ENCODE measurements at places on chromosomes 4 and X. TPM values are rescaled to one million over a fixed set of nuclear protein-coding genes. Genes with fewer than 3 reads are reported as not detected.

Gene RCHY1
- 32.9 TPM for total RNA-seq

Gene UGT2B10
- not detected for total RNA-seq

DNA sequence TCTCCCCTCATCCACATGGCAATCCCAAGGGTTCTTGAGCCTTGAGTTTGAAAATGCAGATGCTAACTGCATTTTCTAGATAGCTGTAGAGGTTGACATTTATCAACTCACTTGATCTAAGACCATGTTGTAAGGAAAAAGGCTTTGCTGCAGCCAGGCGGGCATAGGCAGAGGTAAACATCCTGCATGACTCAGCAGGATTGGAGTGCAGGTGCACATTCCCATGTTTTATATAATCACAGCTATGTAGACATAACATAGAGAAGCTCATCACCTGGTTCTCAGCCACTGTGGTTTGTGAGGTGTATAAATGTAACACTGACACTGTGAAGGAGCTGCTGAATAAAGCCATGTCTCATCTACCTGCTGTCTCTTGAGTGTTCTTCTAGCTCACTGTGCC lies 62.3 kb upstream of the PDE5A start:
- no peaks in the 10 kb centered on the region for H3K36me3 ChIP-seq
- no peak overlapping the region for H3K27ac ChIP-seq
- H3K4me3 ChIP-seq = no peak overlapping the region
- H3K4me1 ChIP-seq = no peaks in the 10 kb centered on the region

DNA sequence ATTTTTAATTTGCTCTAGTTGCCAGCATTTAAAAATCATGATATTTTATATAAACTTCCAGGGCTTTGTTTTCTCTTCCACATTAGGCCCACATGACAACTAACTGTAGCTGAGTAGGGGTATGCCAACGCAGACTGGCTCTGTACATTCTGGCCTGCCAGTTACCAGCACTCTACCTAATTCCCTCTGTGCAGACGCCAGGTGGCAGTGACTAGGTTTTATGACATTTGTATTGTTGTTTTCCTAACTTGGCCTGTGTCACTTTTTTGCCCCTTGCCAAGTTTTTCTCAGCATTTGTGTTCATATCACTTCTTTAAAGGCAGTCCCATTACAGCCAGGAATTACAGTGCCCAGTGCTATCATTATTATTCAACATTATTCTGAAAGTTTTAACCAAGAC lies 347.5 kb downstream of the NKX6-1 start:
- no peak overlapping the region for H3K27ac ChIP-seq
- H3K36me3 ChIP-seq = no peaks in the 10 kb centered on the region
- no peak overlapping the region for H3K4me3 ChIP-seq
- DNase-seq = no peak
- peaks cover 2% of the 10 kb centered on the region for H3K4me1 ChIP-seq

GRCh38 chrX:42732506-42732905 lies 45.5 kb downstream of the PPP1R2C start:
- no peaks in the 10 kb centered on the region for H3K4me1 ChIP-seq
- H3K27me3 ChIP-seq = no peaks in the 10 kb centered on the region
- no peaks in the 10 kb centered on the region for H3K36me3 ChIP-seq
- H3K4me3 ChIP-seq = no peak overlapping the region

DNA sequence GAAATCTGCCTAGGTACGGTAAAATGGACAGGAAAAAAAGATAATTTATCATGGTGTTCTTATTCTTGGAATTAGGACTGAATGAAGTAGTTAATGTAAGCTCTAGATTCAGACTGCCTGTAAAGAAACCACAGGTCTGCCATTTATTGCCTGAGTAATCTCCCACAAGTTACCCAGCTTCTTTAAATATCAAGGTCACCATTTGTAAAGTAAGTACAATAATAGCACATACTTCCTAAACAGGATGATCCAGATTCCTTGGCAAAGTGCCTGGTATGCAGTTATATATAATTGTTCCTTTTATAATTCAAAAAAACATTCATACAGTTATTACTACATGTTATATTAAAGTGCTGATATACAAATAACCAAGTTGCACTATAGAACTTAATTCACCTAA lies 368.6 kb downstream of the HNRNPD start:
- H3K4me1 ChIP-seq = no peaks in the 10 kb centered on the region
- H3K36me3 ChIP-seq = no peaks in the 10 kb centered on the region
- H3K4me3 ChIP-seq = no peak overlapping the region
- DNase-seq = no peak

DNA sequence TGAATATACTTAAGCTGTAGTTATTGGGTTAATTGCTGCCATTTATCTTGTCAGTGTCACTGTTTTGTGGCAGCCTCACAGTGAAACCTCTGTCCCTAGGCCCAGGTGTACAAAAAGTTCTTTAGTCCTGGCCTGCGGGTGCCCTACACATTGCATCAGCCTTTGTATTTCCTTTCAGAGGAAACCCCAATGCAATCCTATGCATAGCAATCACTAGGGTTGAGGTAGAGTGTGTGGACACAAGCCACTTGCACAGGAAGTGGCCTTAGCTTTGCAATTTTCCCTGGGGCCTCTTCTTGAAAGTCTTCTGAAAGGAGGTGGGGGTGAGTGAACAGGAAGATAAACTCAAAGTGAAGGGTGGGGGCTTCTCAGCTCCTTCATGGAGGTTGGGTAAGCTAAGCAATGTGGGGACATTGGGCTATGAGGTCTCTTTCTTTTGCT lies 27.8 kb downstream of the VSIG4 start:
- H3K27ac ChIP-seq = peak overlapping the region; percentile 61
- no peak for DNase-seq
- no peaks in the 10 kb centered on the region for H3K27me3 ChIP-seq
- H3K36me3 ChIP-seq = no peaks in the 10 kb centered on the region
- H3K4me3 ChIP-seq = no peak overlapping the region

- DNase-seq = no peak
- no peak overlapping the region for H3K27ac ChIP-seq
- H3K27me3 ChIP-seq = no peaks in the 10 kb centered on the region
- no peaks in the 10 kb centered on the region for H3K36me3 ChIP-seq
- no peaks in the 10 kb centered on the region for H3K4me1 ChIP-seq
These were observed 28.5 kb upstream of the KLHL4 start for GRCh38 chrX:87489071-87489470.

DNA sequence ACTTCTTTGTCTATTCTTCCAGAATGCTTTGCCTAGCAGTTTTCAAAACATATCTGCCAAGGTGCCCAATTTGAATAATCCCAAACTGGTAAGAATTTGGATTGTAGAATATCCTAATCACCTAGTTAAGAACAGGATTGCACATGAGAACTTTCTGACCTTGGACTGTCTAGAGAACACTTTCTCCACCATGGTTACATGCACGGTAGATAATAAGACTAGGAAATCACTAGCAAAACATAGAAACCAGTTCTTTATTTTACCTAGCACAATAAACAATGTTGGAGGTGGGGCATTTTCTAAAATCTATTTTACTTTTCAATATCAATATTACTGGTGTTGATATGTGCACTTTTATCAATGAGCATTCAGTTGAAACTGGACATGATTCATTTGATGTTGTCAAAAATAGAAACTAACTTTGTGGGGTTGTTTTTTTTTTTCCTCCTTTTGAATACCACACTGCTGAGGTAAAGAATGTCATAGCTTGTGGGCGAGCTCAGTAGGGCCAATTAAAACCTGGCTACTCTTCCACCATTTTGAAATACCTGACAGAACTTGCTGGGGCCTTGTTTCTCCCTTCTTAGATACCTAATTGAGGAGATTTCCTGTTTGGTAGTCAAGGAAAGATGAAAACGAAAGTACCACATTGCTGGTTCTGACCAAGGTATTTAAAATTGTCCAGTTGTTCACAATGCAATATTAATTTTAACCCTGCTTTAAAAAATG lies 10.4 kb downstream of the MID1IP1 start:
- H3K27me3 ChIP-seq = no peaks in the 10 kb centered on the region
- DNase-seq = peak; percentile 25
- H3K4me3 ChIP-seq = peak overlapping the region; percentile 6
- H3K4me1 ChIP-seq = peaks cover 63% of the 10 kb centered on the region
- H3K27ac ChIP-seq = peak overlapping the region; percentile 91
- peaks cover 16% of the 10 kb centered on the region for H3K36me3 ChIP-seq

All from activated CD4-positive, alpha-beta T cell treated with anti-CD3 and anti-CD28 coated beads for 36 hours (primary cell).